Hypothalamus (tissue), 51 donors: ENCODE measurements at places on chromosomes 3 and 15.

- DNase-seq, result no peak
Measured at GRCh38 chr3:106004826-106005225, 136.0 kb upstream of the CBLB start.

- DNase-seq, result no peak
Measured at GRCh38 chr15:48016865-48017264, 103.9 kb upstream of the SLC24A5 start.

DNA sequence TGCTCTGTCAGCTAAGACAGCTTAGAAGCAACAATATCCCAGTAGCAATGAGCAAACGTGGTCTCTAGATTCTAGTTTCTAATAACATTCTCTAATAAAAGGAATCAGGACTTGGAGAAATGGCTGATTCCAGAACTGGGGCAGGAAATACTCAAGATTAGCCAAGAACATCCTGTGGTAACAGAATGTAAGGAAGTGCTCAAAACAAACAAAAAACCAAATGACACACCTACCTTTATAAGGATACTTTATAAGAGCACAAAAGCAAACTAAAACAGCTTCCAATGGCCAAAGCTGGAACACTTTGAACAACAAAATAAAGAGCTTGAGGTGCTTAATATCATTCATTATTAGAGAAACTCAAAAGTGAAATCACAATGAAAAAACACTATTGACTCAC, 33.1 kb upstream of the EIF5A2 start:
- no peak for DNase-seq

DNA sequence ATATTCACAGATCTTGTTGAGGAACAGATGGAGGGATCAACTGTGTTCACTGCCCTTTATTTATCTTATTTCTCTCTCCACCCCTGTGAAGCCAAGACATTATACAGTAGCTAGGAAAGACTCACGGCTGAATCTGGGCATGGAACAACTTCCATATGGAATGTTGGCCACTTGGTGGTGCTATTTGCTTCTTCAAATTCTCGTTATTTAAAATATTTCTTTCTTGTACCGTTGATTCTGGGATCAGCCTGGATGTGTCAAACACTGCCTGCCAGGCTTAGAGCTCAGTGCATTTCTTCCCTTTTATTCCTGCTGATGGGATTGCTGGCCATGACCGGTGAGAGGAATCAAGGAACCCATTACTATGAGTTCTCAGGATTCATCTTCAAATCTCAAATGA, 17.5 kb upstream of the GASK1A start:
- no peak for DNase-seq

- DNase-seq, result no peak
Measured at GRCh38 chr15:55461447-55461846, 46.6 kb downstream of the DNAAF4 start.

GRCh38 chr3:195697582-195698324, 23.0 kb upstream of the MUC20 start:
- DNase-seq, result no peak

DNA sequence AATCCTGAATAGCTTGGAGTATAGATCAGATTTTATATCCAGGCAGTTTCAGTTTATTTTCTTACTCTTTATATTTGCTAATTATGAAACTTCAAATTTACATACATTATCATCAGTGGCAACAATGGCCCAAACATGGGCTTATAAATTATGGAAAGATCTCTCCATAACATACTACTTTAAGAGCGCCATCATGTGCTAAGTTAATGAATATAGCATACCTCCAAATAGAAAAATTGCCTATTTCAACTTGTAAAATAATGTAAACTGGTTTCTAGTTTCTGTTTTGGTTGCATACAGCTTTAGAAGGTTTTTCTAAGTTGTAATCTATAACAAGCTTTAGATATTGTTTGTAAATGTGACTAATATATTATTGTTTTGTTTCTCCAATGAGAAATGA, 531.3 kb upstream of the UBE2E2 start:
- DNase-seq, result no peak

DNA sequence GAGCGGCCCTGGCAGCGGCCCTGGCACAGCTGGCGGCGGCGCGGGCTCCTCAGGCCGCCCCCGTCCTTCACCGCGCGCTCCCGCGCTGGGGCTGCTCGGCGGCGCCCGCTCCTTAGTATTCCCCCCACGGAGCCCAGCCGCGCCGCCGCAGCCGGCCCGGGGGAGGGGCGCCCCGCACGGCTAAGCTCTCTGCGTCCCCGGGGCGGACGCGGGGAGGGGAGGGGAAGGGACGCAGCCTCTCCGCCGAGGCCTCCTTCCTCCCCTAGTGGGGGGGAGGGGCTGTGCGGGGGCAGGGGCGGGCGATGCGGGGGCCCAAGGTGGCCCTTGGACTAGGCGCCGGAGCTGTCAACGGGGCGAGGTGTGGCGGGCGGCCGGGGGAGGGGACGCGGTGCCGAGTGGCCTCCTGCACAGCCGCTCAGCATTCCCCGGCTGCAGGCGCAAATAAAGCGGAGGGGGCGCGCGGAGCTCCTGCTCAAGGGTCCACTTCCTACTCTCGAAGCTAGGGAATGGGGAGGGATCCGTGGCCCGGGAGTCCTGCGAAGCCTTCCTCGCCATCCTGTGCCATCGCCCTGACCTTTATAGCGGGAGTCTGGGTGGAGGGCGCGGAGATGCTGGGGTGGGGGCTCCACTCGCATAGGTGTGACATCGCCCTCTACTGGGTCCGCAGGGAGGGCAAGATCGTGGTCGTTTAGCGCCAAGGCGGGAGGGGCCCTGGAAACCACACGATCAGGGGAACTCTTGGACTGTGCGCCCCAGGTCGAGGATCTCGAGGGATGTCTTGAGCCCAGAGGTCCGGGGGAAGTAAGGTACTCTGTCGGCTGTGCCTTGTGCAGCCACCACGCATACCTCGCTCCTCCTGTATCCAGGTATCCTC, 22.2 kb downstream of the EPHB3 start:
- no peak for DNase-seq

DNA sequence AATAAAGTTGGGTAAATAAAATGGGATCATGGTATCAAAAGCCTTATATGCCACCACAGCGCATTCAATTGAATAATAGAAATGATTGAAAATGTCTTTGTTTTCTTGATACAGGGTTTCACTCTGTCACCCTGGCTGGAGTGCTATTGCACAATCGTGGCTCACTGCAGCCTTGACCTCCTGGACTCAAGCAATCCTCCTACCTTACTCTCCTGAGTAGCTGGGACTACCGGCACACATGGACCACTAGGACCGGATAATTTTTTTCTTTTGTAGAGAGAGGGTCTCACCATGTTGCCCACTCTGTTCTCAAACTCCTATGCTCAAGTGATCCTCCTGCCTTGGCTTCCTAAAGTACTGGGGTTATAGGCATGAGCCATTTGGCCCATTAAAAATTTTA, 33.8 kb upstream of the BBX start:
- DNase-seq, result no peak

DNA sequence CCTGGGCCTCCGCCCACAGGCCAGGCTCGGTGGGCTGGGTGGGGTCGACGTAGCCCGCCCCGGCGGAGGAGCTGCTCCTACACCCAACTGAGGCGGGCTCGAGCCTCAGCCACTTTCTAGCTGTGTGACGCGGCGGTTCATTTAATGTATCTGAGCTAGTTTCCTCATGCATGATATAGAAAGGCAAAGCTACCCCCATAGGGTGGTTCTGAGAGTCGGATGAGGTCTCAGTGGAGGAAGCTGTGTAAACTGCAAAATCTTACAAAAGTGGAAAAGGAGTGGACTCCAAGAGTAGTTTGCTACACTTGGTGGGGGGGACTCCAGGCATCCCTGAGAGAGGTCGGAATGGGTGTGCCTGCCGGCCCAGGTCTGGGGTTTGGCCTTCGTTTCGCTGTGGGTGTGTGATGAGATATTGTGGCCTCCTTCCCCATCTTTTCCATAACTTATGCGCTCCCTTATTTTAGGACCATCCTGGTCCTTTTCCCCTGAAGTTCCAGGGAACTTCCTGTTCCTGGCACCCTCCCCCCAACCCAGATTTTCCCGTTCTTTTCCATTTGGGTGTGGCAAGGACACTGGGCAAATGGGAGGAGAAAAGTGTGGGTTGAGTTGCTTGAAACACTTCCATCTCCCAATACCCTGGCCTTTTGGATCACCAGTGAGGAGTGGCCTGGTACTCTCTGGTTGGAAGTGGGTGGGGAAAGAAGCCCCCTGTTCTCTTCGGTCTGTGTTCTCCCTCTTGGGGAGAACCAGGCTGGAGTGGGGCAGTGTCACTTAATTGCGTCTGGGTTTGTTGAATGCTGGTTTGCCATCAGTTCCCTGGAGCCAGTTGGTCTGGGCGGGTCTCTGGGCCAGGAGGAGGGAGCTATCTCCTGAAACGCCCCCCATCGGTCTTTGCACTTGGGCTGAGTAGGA, 1.1 kb downstream of the PDIA5 start:
- DNase-seq, result no peak

DNA sequence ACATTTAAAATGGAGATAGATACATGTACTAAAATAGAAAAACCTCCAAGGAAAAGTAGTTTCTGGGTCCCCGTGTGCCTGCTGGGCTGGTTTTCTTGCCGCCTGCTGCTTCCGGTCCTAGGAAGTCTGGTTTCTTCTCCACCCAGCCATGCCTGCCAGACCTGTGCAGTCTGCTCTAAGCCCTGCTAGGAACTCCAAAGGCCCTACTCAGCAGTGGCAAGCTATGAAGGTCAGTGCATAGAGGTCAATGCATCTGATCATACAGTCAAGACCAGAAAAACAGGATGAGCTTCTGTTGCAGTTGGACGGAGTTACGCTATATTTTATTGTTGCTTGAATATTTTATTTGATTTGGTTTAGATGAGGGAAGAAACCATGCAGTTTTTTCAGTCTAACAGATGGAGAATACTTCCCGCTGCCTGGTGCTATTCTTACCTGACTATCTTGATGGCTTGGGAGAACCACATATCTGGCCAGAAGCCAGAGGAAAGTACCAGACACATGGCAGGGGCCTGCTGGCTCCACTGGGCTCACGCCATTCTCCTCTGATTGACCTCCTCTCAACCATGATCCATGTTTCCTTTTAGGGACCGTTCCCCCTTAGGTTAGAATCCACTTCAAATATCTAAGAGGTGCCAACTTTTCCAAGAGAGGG, 226.8 kb upstream of the ST8SIA2 start:
- no peak for DNase-seq

- no peak for DNase-seq
Measured at GRCh38 chr3:16514755-16515353, 1.4 kb upstream of the RFTN1 start.

DNA sequence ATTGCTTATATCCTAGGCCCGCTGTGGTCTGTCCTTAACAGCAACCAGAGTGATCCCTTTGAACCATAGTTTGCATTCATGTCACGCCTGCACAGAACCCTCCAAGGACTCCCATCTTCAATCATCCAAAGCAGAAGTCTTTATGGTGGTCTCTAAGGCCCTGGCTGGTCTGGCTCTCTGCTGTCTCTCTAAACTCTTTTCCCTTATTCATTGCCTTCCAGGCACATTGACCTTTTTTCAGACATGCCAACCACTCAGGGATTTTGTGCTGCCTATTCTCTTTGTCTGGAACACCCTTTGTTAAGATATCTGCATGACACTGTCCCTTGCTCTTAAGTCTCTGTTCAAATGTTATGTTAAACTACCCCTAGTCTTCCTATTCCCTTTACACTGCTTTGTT, 21.9 kb upstream of the ZBTB47 start:
- no peak for DNase-seq

DNA sequence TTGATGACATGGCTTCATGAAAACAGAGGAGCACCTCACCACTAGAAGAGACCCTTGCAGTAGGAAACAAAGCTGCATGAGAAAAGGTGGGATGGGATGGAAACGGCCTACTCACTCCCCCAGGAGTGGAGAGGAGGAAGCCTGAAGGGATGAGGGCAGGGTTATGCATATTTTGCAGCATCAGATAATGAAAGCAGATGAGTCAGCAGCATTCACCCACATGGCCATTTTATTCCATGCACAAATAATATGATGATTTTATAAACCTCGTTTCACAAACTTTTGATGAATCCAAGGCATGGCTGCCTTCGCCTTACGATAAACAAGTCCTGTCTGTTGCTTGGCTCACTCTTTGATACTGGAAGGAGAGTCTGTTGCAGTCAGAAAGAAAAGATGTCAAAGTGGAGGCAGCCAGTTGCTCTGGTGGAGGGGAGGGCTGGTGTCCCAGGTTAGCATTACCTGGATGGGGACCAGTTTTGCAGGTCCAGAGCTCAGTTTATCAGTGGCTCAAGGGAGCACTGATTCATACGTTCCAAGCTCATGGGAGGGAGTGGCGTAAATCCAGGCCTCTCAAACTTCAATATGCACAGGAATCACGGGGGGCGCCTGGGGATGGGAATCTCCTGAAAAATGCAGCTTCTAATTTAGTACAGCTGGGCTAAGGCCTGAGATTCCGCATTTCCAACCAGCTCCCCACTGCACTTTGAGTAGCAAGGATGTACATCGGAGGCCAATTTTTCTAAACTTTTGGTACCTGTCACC, 9.2 kb upstream of the EHD4 start:
- no peak for DNase-seq
